ENCODE measurements at places on chromosomes 5 and 9.

DNA sequence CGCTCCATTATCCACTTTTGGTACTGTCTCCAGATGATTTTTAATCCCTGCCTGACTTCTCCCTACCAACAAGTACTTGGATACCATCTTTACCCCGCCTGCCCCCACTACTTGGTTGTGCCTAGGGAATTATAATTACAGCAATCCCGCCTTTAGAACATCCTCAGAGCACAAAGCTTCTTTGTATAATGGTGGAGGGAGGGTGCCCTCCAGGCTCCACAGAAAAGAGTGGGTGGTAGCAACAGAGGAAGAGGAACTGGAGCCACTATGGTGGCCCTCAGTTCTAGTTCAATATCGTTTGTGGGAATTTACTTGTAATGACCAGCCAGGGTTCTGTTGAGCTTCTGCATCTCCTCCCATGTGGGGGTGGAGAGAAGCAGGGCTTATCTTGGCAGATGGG is 79.0 kb upstream of the RNF38 start:
- DNase-seq: no peak

DNA sequence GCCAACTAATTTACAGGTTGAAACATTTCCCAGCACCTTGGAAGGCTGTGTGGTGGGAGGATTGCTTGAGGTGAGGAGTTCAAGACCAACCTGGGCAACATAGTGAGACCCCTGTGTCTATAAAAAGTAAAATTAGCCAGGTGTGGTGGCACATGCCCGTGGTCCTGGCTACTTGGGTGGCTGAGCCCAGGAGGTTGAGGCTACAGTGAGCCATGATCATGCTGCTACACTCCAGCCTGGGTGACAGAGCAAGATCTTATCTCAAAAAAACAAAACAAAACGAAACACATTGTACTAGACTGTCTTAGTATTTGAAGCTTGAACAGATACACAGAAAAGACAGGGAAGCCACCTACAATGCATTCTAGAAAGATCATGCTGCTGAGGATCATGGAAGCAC is 2.8 kb upstream of the HSDL2 start:
- DNase-seq: no peak

- DNase-seq: no peak
Measured at GRCh38 chr9:132426639-132427414, 16.8 kb downstream of the CFAP77 start.

- DNase-seq: no peak
Measured at GRCh38 chr9:34249274-34249673, 70.4 kb downstream of the UBAP1 start.

DNA sequence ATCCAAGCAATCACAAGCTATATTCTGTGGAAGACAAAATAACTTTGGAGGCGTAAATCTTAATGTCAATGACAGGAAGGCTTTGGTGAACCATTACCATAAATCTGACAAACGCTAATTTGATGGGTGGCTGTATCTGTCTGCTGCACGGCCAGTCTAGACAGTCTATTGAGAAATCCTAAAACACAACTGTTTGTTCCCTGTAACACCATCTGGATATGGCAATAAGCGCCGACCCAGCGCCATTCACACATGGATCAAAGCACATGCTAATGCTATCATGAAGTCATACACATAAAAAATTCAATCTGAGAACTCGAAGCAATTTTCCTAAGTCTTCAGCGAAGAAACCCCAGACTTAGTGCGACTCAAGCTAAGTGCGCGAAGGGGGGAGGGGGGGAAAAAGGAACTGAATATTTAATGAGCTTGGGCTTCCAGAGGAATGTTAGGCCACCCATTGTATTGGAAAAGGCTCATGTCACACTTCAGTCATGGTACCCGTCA is 95.1 kb downstream of the ARL15 start:
- no peak for DNase-seq

GRCh38 chr5:172007175-172008110 is 1.0 kb upstream of the FBXW11 start:
- no peak for DNase-seq

DNA sequence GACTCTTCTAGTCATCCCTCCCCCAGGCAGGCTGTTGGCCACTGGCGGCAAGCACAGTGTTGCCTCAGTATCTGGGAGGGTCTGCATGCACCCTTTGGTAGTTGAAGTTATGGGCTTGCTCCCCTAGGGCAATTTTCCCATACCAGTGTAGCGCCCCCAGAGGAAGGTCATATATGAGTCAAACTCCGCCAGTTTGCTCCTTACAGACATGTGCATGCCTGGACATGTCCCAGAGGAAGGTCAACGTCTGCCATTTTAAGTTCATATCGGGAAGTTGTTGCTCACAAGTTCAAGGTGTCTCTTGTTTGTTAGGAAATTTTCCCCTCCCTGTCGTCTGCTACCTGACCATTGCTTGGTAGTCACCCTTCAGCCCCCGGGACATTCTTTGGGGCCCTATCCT is 51.3 kb upstream of the MROH2B start:
- no peak for DNase-seq

DNA sequence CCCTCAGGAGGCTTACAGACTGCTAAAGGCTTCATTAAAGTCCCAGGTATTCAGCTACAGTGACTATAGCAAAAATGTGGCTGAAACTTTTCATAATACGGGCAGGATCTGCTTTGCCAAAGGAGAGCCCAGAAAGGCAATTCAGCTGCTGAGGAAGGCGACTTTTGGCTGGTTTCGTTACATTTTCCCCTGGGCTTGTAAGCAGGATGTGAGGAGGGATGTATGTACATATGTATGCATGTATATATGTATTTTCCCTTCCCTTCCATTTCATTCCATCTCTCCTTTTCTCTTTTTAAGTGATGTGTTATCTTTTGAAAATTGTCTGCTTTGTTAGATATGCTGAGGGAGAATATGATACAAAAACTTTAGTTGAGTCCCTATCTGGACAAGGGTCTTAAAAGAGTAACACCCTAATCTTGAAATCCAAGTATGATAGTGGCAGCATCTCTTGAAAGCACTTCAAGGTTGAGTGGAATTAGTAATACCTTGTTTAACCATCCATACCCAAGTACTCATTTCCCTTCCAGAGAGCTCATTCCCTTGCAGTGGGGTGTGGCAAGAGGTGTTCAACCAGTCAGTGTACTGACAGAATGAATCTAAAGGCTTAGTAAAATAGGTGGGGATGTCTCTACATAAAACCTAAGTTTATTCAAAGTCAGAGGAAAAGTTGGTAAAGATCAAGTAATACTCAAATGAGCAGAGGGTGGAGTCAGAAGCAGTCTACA is 28.7 kb downstream of the RAD1 start:
- no peak for DNase-seq

- peak; percentile 64 for DNase-seq
Measured at GRCh38 chr9:73143711-73144328, 7.8 kb upstream of the ANXA1 start.

DNA sequence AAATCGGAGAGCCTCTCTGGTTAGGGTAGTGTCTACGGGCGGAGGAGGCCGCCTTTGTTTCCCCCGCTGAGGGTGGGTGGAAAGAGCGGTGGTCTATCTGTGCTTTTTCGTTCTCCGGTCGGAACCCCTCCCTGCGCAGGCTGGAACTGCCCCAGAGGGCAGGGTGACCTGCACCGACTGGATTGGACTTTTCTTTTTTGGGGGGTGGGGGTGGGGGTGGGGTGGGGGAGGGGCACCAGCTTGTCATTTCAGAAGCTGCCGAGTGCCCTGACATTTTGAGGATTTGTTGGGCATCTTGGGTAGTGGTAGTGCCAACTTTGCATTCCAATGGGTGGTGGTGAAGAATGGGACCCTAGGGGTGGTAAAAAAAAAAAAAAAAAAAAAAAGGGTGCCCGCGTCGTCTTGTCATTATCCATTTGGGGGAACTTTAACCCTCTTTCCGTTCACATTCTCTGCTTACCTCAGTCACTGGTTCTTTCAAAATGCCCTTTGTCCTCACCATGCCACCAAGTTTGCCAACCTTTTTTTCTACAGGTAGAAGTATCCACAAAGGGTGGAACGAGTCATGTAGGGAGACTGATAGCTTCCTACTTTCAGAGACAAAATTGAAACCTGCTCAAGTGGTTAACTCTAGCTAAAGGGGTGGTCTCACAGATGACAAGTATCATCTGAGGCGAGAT is 1.3 kb downstream of the UBE2R2 start:
- DNase-seq: peak; percentile 12

DNA sequence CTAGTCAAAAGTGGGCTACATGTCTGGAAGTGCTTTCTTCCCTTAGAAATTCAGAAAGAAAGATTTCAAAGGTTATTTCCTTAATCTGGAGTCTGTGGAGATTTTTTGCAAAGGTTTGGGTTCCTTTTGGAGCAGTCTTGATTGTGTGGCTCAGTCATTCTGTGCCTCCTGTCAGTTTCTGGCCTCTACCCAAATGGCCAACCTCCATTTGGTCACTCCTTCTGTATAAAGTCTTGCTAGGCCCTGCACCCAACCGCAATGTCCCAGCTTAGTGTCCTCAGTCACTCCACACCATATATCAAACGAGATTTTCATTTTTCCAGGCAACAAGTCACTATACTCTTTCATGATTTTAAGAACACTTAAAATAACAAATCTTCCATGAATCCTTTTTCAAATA is 199.6 kb downstream of the NTRK2 start:
- no peak for DNase-seq

GRCh38 chr5:54703133-54703532 is 185.6 kb downstream of the SNX18 start:
- no peak for DNase-seq

- no peak for DNase-seq
Measured at GRCh38 chr5:150503977-150504620, 3.8 kb upstream of the NDST1 start.

- DNase-seq: no peak
Measured at GRCh38 chr9:8428389-8428788, 628.8 kb upstream of the DMAC1 start.

GRCh38 chr5:101534491-101535110 is 631.5 kb upstream of the ST8SIA4 start:
- DNase-seq: no peak

DNA sequence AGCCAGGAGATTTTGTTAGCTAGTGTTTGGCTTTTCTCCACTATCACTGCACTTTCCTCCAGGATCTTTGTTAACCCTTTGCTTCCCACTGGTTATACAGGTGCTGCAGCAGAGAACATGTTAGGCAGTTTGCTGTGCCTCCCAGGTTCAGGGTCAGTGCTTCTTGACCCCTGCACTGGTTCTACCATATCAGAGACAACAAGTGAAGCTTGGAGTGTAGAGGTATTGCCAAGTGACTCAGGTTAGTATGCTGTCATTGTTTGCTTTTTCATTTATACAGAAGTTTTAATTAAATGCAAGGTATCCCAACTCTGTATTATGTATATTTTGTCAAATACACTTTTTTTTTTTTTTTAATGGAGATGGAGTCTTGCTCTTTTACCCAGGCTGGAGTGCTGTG is 68.4 kb downstream of the GAPVD1 start:
- no peak for DNase-seq

GRCh38 chr5:59988396-59988795 is 94.9 kb upstream of the PDE4D start:
- DNase-seq: no peak

DNA sequence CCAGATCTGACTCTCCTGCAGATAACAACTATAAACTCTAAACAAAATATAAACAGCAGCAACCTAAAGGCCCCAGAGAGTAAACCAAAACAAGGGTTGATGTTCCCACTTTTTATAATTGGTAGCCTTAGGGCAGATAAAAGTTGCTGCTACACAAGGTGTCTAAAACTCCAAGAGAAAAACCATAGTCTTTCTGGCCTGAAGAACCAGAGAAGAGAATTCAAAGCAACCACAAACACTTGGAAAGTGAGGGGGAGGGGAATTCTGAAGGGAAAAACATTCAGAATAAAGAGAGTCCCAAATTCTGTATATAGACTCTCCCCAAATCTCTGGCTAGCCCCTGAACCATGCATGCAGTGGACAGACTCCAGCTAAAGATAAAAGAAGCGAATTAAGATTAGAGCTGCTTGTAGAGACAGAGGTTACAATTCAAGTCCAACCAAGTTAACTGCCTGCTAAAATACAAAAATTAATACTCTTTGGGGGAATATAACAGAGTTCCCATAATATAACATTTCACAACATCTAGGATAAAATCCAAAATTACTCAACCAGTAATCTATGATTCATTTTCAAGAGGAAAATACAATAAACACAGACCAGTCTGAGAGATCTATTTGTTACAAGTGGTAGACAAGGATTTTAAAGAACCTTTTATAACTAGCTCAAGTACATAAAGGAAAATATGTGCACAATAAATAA is 37.5 kb upstream of the RGMB start:
- DNase-seq: no peak

- DNase-seq: peak; percentile 63
Measured at GRCh38 chr9:111922324-111923013, 25.9 kb downstream of the UGCG start.

- DNase-seq: no peak
Measured at GRCh38 chr5:173801006-173801405, 87.1 kb upstream of the CPEB4 start.
